M059J (cell line): ENCODE measurements at places on chromosomes 3 and 15.
A peak's percentile ranks its signal among the peaks of the same experiment; 100 is the strongest.

- DNase-seq = peak; percentile 59
These were observed at the start of gene ALS2CL for GRCh38 chr3:46693038-46693891. ALS2CL (minus strand) TSS chr3:46693679; CDS start chr3:46689440, 4,239 bp downstream.

DNA sequence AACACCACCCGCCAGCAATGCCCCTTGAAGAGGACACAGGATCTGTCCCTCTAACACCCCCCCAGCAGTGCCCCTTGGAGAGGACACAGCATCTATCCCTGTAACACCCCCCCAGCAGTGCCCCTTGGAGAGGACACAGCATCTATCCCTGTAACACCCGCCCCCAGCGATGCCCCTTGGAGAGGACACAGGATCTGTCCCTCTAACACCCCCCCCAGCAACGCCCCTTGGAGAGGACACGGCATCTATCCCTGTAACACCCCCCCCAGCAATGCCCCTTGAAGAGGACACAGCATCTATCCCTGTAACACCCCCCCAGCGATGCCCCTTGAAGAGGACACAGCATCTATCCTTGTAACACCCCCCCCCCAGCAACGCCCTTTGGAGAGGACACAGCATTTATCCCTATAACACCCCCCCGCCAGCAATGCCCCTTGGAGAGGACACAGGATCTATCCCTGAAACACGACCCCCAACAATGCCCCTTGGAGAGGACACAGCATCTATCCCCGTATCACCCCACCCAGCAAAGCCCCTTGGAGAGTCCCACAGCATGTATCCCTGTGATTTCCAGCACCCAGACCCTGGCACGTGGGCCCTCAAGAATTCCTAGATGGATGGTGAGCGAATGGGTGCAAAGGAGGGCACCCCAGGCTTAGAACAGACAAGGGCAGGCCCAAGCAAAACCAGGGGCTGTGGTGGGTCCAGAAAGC lies 26.9 kb downstream of the TNK2 start:
- no peak for DNase-seq

GRCh38 chr3:27596334-27596841 lies 112.2 kb upstream of the SLC4A7 start:
- DNase-seq = peak; percentile 89

- DNase-seq = no peak
These were observed 1517.8 kb downstream of the SI start for GRCh38 chr3:163560459-163560858.

DNA sequence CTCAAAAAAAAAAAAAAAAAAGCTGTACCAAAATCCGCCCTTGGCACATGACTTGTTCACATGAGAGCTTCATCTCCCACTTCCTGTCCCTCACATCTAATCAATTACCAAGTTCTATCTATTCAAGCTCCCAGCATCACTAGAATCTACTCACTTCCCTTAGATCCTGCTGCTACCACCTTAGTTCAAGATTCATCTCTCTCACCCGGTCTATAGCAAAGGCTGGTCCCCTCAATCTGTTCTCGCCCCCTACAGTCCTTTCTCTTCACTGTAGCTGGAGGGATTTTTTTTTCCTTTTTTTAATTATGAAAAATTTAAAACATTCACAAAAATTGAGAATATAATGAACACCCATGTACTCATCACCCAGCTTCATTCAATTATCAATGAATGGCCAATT lies 16.7 kb upstream of the GPR160 start:
- DNase-seq = no peak

DNA sequence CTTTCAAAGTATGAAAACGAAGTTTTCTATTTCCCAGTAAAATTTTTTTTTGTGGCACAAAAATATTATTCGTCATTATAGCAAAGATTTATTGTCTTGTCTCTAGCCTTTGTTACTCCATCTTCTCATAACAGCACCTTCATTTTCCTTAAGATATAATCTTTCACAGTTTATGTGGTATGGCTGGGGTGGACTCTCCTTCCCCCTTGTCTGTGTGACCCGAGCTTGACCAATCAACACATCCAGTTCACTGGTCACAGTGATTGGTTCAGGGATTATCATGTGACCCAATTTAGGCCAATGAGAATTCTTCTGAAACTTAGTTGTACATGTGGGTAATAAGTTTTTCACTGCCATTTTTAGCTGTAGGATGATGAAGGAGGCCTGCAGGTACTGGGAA lies 71.2 kb upstream of the DCBLD2 start:
- peak; percentile 66 for DNase-seq
